ENCODE measurements at places on chromosomes 3 and 15.

DNA sequence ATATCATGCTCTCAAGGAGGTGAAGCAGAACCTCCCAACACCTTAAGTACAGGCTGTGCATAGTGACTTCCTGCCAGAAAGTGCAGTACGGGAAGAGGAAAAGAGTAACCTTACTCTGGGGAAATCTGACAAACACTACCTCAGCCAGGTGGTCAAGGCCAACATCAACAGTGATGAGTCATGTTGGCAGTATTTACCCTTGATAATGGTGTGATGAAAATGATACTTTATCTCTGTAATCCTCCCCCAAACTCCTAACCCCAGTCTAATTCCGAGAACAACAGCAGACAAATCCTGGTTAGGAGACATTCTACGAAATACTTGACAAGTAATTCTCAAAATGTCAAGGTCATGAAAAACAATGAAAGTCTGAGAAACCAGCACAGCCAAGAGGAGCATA, 26.5 kb downstream of the ANKDD1A start:
- DNase-seq = no peak

GRCh38 chr3:115160295-115160694, 13.2 kb upstream of the ZBTB20 start:
- DNase-seq = no peak

- no peak for DNase-seq
Measured at GRCh38 chr3:32660634-32661033, 24.4 kb upstream of the CNOT10 start.

DNA sequence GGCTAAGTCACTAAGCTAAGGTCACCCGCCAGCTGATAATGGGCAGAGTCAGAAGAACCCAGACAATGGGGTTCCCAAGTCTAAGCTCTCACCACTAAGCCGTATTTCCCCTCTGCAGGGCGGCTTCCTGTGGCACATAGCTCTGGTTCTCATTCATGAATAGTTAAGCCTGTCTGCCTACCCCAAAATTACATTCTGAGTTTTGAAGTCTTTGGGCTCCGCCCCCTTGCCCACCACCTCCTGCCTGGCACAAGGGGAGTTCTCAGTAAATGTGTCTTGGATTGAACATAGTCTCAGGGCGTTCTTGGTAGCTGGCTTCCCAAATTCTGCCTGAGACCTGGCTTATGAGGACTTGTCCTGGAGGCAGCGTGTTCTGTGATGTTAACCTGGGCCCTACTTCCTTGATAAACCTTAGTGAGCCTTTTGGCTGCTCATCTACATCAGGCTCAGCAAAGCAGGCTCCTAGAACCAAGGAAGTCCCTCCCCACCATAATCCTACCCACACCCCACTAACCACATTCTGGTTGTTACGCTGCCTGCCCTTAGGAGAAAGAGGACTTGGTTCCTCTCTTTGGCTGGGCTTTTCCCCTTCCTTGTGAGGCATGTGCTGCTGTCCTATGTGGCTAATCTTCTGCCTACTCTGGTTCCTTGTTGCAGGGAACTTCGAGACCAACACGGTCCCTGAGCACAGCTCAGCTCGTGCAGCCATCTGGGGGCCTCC, 54.9 kb downstream of the STARD5 start:
- DNase-seq = no peak

DNA sequence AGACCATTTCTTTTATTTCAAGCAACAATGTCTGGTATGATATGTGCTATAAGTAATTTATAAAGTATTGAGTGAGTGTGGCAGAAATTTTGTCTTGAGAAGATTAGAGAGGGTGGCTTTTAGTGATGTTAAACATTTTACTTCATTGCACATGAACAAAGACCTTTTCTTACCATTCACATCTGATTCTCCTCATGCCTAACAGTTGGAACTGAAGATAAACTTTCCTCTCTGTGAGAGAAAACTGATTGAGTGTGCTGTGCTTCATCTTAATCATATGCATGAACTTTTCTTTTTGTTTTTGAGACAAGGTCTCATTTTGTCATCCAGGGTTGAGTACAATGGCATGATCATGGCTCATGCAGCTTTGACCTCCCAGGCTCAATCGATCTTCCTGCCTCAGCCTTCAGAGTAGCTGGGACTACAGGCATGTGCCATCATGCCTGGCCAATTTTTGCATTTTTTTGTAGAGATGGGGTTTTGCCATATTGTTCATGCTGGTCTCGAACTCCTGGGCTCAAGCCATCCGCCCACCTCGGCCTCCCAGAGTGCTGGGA, 377.7 kb upstream of the GOLIM4 start:
- DNase-seq = no peak

DNA sequence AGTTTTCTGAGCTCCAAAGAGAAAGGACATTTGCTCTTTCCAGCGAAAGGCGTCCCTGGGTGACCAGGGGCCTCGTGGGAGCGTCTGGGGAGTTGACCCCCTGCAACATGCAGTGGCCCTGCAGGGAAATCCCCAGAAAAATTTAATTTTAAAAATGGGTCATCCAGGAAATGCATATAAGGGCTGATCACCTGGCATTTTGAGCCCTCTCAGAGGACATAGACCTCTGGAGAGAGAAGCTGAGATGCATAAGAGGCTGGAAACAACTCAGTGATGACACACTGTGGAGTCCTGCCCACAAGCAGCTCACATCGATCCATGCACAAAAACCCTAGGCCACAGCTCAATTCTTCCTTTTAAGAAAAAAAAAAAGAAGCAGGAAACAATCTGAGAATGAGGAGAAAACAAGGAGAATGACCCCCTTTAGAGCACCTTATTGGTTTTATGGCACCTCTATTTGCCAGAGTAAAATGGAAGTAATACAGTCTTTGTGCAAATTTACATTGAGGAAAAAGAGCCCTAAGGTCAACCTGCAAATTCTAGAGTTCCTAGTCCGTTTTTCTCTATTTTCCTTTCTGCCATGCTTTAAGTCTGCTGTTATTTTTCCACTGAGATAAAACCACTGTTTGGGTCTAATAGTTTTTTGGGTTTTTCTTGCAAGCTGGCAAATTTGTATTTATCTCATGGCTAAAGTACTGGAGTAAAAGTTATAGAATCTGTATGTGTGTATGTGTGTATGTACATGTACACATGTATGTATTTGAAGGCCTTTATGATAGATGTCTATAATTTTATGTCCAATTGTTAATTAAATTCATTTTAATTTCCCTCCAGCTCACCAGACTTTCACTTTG, 6.9 kb upstream of the BDH1 start:
- no peak for DNase-seq

Measured in NCI-H446 (cell line).